ENCODE measurements at places on chromosomes 3 and 15. TPM values are rescaled to one million over a fixed set of nuclear protein-coding genes. Genes with fewer than 3 reads are reported as not detected.
A peak's percentile ranks its signal among the peaks of the same experiment; 100 is the strongest.

DNA sequence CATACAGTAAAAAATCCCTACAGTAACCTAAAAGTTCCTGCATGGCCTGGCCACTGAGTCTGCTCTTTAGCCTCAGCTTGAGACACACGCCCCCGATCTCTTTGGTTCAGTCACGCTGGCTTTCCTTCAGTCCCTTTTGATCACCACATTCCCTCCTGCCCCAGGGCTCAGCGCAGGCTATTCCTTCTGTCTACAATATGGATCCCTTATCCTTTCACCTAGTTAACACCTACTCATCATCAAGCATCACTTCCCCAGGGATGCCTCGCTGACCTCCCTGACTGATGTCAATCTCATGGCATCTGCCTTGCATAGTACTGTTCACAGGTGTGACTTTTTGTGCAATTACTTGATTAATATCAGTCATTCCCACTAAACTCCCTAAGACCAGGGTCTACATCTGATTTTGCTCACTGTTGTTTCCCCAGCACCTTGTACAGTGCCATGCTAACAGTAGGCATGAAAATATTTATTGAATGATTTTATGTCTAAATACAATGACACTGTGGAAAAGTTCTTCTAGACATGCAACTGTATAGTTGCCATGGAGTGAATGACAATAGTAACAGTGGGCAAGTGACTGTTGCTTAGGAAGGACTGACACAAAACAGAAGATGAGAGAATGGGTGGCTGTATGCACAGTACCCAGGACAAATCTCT is at the start of gene SNTN:
Gene SNTN, plus strand, starts transcription at position 610 of the 660 bp plus-strand sequence. Its CDS starts 13 bp downstream, at position 623.
- DNase-seq, result no peak

DNA sequence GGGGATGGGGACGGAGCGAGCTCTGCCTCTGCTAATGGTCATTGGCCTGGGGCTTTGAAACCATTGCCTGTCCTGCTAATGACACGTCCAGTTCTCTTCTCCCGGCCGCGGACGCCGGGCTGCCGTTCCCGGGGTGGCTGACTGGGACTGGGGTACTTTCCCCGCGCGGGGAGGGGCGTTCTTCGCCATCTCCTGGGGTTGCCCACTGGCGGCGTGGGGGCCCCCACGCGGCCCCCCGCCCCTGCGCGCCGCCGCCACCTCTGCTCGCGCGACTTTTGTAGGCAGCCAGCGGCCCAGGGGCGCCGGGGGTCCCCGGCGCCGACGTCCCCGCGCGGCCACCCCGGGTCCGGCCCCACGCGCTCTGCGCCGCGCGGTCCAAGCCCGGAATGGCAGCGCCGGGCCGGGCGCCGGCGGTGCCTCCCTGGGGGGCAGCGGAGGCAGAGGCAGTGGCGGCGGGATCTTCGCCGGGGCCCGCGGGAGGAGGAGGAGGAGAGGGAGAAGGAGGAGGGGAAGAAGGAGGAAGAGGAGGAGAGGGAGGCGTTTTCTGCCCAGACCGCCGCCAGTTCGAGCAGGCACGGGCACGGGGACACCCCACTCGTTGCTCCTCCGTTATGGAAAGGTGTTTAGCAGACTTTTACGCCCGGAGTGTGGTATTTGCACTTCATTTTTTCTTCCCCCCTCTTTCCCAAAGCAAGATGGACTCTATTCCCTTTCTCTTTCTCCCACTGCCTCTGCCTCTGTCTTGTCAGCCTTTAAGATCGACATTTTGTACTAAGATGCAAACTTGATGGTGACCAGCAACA is 2.3 kb downstream of the BBX start:
- DNase-seq, result peak; percentile 61

DNA sequence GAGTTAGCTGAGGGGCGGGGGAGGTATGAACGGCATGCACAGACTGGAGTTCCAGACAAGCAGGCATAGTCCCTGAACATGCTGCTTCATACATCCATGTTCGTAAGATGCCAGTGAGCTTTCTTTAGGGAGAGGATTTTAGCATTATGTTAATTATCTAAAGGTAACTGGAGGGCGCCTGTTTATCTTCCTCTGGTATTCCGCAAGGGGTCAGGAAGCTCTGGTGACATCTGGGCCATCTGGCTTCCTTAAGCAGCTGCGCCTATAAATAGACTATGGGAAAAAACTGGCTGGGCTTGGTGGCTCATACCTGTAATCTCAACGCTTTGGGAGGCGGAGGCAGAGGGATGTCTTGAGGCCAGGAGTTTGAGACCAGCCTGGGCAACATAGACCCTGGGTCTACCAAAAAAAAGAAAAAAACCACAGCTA is 1.5 kb upstream of the FBXO22 start:
- DNase-seq, result peak; percentile 94

GRCh38 chr15:66017792-66018487 is 148.6 kb downstream of the RAB11A start:
- DNase-seq, result no peak

- DNase-seq, result no peak
Observed at GRCh38 chr3:172279191-172279640, 169.0 kb downstream of the GHSR start.

DNA sequence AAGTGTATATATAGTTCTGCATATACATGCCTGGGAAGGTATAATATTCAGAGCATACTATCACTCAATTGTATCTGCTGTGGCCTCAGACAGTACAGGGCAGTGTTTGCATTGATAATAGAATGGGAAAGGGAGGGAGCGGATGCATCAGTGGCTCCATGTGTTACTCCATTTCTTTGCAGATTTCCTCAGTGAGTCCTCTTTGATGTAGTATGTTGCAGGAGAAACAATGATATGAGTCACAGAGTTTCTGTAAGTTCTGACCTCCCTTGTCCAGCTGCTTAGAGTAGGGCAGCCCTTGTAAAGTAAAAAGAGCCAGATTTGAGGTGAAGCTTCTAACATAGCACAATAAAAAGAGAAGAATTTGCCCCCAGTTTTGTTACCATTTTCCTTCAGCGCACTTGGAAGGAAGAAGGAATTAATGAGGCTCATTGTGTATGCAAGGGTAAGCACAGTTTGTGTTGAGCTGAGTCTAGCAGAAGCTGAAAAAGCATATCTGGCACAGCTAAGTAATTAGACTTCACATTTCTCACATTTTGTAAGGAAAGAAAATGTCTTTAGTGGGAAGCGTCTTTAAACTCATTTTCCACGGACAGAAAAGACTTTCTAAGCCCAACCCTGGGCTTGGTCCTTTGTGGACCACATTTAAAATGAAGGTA is 555.8 kb upstream of the IL12A start:
- DNase-seq, result no peak

DNA sequence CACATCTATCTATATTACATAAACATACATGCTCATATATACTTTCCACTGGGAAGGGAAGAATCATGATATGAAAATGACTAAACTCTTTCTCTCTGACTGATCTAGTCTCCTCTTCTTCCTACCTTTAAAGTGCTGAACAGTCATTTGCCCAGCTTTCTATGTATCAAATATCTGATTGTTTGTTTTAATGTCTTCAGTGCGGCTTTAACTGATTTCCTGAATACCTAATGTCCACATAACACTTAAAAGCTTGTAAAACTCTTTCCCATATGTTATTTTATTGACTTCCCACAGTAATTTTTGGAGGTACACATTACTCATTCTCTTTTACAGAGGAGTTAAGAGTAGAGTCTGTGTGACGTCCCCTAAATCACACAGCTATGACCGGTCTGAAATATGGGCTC is 28.2 kb downstream of the CPOX start:
- DNase-seq, result no peak

DNA sequence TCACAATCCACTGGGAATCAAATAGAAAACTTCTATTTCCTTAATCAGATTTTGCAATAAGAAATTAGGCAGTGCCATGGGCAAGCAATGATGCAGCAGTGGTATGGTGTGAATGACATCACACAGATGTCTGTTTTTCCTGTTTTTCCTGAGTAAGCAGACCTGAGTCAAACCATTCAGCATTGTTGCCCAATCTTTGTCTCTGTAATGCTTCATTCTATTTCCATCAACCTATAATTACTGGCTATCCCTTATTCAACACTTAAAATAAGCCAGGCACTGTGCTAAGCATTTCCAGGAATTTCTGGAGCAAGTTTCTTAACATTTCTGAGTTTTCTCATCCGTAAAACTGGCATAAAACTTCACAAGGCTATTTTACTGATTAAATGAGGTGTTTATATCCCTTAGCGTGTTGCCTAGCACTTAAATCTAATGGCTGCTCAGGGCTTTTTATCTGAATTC is 11.3 kb upstream of the OXSR1 start:
- DNase-seq, result no peak

DNA sequence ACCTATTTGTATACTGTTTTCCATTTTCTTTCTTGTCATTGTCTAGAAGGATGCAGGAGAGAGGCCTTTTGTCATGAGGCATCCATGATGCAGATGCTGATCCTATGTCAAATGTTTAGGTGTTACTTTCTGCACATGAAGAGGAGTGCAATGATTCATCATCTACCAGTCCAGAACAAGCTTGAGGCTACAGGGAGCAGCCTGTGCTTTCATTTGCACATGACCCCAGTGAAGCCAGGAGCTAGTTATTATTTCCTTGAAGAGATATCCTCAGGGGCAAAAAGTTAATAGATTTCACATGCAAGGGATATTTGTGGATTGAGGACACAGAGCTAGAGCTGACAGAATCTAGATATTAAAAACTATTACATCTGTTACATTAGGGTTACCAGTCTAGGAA is 204.4 kb upstream of the TGFBR2 start:
- DNase-seq, result peak; percentile 10

DNA sequence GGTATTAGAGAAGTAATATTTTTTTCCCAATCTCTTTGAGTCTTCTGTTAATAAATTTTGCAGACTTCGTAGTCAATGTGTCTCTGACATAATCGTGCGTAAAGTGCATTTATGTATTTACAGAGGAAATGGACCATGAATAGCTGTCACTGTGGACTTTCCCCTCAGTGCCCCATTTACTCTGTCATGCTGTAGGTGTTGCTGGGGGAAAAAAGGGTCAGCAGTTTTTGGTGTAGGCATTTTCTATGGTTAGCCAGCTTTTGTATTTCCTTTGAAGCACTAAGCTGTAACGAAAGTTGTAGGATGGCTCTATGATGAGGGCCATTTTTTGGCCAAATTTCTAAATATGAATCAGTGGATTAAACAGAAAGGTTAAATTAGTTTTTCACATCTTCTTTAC is 598.4 kb downstream of the FGF12 start:
- no peak for DNase-seq

DNA sequence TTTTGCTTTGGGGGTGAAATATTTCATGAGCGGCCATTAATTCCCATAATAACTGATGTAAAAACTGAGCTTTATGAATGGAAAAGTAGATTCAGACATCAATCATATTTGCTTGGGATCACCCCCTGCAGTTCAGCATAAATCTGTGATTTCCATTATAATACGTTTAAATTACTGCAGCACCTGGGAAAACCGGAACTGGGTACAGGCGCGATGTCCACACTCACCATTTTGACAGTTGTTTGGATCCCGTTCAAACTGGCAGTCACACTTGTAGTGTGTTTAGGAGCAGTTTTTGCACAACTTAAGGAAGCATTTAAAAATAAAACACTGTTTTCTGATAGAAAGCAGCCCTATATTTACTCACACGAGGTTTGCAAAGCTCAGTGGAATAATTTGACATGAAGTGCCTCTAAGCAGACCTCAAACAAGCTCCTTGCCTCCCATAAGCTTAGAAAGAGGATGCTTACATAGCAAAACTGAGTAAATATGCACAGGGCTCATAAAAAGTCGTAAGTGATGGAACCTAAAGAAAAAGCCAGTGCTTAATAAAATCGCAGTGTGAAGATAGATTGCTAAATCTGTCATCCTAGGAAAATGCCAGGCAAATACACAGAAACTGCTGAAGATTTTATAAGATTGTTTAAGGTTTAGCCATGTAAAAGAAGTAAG is 377.6 kb downstream of the PTPRG start:
- no peak for DNase-seq

DNA sequence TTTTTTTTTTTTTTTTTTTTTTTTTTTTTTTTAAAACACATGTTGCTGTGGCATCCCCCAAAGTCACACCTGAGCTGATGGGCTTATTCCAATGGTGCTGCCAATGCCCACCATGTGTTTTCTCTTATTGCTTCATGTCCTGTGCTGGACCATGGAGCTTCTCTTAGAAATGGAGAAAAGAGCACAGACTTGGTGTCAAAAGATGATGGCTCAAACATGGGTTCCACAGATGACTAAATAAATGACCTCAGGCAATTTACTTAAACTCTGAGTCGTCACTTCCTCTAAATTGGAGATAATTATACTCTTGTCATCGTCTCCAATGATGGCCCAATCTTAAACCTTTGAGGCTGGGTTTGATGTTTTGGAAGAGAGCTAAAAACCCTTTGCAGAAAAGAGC is 28.1 kb downstream of the CHST2 start:
- no peak for DNase-seq

- no peak for DNase-seq
Observed at GRCh38 chr3:117752984-117753717, 1043.6 kb downstream of the TUSC7 start.

- no peak for DNase-seq
Observed at GRCh38 chr3:64685331-64685799, 2.4 kb downstream of the ADAMTS9 start.

- no peak for DNase-seq
Observed at GRCh38 chr15:101604124-101604874, 47.9 kb downstream of the TM2D3 start.

DNA sequence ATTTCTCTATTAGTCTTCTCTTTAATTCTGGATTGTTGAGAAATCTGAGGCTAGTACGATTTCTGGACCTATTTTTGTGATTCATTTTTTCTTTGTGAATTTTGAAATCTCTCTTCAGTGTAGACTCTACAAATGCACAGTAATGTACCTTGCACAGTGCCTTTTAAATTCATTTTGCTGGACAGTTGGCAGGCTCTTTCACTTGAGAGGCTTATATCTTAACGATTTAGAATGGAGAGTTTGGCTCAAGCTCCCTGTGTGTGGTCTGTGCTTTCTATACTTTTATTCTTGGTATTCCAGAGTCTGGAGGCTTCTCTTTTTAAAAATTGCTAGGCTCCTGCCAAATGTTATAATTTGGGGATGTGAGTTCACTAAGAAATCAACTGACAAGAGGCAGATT is 8.8 kb downstream of the CRYBG3 start:
- peak; percentile 5 for DNase-seq

Gene ANKRD34C
- polyA plus RNA-seq, result not detected

Gene DIS3L
- 30.2 TPM for polyA plus RNA-seq

Gene HIGD2B
- 0.99 TPM for polyA plus RNA-seq

Gene BCHE
- polyA plus RNA-seq, result 27.0 TPM

Gene C3orf49
- not detected for polyA plus RNA-seq

Gene IL12A
- polyA plus RNA-seq, result not detected

Gene ROBO1
- 29.3 TPM for polyA plus RNA-seq

Data from cardiac muscle cell (in vitro differentiated cells and primary cell).